ENCODE measurements at places on chromosomes 3 and 15.
A peak's percentile ranks its signal among the peaks of the same experiment; 100 is the strongest.

DNA sequence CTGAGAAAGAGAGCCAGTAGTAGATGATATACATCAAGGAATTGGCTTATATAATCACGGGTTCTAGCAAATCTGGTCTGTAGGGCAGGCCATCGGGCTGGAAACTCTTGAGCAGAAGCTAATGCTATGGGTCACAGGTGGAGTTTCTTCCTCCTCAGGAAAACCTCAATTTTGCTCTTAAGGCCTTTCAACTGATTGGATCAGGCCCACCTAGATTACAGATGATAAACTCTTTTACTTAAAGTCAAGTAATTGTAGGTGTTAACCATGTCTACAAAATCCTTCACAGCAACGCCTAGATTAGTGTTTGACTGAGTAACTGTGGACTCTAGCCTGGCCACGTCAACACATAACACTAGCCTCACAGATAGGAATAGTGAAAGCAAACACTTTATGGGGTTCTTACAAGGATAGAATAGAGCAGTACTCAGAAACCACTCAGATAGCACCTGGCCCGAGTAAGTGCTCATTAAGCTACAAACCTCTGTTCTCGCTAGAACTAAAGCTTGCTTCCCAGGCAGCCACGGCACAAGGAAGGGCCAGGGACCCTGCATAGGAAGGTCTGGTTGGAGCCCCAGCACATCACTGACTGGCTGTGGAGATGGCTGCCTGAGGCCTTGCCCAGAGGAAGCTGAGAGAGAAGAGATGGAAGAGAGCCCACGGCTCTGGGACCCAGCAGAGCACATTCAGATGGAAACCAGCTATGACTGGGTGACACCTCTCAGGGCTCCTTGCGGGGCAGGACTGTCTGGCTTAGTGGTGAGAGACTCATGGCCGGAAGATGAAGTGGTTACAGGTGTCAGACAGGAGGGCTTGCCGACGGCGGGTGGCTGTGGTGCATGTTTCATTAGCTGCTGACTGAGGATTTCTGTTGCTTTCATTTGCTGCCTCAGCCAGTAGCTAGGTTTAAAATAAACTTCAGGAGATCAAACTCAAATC, 202.5 kb upstream of the TLE3 start:
- no peak for DNase-seq

GRCh38 chr15:74680456-74680855, 15.4 kb downstream of the EDC3 start:
- no peak for DNase-seq

GRCh38 chr3:139534992-139535879, 4.3 kb downstream of the RBP1 start:
- DNase-seq = peak; percentile 55

- DNase-seq = no peak
Observed at GRCh38 chr3:7285505-7285904, 424.6 kb downstream of the GRM7 start.

GRCh38 chr15:58558777-58559176, 127.0 kb downstream of the LIPC start:
- DNase-seq = no peak

DNA sequence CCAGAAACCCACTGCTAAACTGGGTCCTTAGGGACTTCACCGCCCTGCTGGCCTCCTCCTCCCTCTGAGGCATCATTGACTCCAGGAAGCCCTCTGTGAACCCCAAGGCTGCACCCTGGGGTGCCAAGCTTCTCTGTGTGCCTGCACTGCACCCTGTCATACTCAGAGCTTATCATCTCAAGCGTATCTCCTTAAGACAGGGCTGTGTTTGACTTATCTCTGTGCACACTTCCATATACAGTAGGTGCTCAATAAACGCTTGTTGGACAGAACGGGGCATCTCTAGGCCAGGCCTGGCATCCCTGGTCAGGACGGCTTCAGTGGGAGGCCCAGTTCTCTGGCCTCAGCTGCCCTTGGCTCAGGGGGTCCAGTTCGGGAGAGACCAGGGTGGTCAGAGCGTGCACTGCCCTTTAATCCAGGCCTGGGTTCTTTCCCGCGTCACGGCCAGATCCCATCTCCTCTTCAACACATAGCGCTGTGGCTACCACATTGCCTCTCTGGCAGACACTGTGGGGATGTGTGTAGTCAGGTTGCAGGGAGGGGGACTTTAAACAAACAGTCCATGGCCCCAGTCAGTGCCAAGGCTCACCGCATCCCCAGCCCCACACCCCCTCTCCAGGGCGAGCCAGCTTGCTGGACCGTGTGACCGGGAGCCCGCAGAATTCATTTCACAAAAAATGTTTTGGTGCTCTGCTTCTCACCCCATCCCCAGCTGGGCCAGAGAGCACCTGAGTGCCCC, 33.4 kb downstream of the MAGEF1 start:
- DNase-seq = peak; percentile 73

GRCh38 chr3:185758912-185759311, 65.9 kb downstream of the IGF2BP2 start:
- DNase-seq = no peak

DNA sequence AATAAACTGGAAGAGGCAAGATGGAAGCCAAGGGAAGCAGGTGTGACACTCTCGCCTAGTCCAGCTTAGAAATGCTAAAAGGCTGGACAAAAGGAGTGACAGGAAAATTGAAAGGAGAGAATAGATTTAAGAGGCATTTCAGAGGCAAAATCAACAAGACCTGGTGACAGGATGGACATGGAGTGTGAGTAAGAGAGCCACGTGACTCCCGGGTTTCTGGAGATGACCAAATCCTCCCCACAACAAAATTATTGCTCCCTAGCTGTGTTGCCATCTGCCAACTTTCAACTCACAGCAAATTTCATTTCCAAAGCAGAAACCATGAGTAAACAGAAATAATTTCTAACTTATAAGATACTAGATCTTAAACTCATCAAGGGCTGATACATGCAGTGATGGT, 52.6 kb downstream of the MTHFS start:
- no peak for DNase-seq

DNA sequence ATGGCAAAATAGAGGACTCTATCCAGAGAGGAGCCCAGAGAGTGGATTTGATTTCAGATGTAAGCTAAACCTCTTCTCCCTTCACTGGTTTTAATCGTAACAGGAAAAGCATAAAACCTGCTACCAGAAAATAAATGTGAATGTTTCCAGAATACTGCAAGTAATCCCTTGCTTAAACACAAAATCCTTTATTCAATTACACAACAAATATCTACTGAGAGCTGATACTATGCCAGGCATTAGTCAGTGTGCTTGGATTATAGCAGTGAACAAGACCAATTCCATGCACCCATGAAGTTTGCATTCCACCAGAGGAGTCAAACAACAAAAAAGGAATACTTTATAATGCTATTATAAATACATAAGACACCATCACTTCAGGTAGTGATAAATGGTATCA, 15.1 kb downstream of the AVEN start:
- DNase-seq = no peak

DNA sequence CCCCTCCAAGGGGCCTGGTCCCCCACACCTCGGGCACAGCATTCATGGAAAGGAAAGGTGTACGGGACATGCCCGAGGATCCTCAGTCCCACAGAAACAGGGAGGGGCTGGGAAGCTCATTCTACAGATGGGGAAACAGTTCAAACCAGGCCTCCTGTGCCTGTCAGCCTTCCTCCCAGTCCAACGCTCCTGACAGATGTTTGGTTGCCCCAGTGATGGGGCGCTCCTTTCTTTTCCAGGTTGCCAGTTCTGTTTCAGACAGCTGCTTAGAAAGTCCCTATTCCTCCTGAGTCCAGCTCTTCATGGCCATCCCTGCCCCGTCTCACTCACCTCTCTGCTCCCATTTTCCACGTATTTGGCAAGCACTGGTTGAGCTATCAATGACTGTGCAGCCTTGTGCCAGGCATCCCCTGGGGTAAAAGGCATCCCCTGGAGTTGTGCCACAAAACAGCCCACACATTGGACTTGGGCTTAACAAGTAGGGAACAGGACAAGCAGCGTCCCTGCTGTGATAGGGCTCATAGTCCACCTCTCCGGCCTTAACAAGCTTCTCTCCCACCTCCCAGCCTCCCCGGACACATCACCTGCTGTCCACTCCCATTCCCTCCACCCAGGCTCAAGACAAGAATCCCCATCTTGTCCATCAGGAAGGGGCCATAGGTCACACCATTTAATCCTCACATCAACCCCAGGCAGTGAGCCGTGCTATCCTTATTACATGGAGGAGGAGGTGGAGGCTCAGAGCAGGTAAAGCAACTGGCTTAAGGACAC, 6.6 kb downstream of the OXTR start:
- DNase-seq = no peak

GRCh38 chr15:48494631-48495030, 150.9 kb downstream of the FBN1 start:
- no peak for DNase-seq

- DNase-seq = no peak
Observed at GRCh38 chr3:161577662-161578061, 81.1 kb downstream of the OTOL1 start.

GRCh38 chr15:56568466-56569167, 103.7 kb upstream of the MNS1 start:
- no peak for DNase-seq

DNA sequence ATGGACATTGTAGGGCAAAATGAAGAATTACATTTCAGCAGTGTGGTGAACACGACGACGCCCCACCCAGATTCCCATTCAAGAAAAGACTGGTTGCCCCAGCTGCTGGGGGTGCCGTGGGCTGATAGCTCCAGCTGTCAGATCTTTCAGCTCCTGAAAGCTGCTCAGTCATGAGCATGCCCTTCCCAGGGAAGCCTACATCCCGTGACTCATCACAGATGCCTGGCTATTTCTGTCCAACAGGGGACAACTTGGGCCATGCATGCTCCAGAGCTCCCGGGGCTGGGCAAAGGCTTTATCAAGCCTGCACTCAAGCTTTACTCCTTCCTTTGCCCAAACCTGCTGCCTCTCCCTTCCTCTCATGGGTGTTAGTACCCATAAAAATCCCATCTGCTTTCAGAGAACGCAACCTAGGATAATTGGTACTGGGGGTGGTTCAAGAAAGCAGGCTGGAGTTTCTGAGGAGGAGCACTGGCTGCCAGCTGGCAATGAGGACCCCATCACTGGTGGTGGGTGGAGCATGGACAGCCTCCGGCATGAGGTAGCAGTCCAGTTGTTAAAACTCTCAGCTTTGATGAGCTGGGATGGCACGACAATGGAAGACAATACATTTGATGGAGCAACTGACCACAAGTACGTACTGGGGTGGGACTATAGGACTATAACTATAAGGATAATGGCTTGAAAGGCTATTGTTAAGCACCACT, 16.4 kb upstream of the ST8SIA2 start:
- DNase-seq = no peak

- DNase-seq = no peak
Observed at GRCh38 chr3:150411106-150411460, 3.0 kb downstream of the TSC22D2 start.

GRCh38 chr3:4011166-4011565, 211.9 kb downstream of the LRRN1 start:
- no peak for DNase-seq

GRCh38 chr3:4711680-4711992, 218.5 kb downstream of the ITPR1 start:
- DNase-seq = no peak

- no peak for DNase-seq
Observed at GRCh38 chr3:87491843-87492242, 215.5 kb upstream of the POU1F1 start.

GRCh38 chr3:66133050-66133757, 87.6 kb upstream of the SLC25A26 start:
- DNase-seq = no peak

DNA sequence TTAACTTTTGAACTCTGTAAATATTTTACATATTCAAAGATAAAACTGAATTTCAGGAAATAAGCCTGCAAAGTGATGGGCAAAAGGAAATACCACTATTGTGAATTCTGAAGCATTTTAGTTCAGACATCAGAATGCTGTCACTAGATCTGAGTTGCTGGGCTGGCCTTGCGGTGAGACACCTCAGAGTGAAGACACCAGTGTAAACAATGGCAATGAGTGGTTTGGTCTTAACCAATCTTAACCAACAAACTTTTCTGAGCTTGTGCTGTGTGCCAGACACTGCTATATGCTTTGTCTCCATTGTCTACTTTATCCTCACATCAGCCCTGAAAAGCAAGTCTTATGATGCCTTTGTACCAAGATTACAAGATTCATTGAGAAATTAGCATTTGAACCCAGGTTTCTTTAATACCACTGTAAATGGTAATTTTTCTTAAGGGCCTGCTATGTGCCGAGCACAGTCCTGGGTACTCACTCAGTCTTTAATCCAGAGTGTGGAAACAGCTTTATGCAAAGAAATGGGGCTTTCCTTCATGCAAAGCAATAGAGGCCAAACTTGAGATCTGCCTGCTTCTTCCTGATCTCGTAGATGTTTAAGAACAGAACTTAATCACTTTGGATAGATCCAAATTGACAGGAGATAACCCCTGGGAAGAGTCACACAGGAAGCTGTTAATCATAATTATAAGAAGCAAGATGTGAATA, 55.0 kb downstream of the TMEM39A start:
- no peak for DNase-seq
